NCI-H1417 treated with DMSO at 0.1 percent for 48 hours (cell line): ENCODE measurements at places on chromosomes 2 and 18.

DNA sequence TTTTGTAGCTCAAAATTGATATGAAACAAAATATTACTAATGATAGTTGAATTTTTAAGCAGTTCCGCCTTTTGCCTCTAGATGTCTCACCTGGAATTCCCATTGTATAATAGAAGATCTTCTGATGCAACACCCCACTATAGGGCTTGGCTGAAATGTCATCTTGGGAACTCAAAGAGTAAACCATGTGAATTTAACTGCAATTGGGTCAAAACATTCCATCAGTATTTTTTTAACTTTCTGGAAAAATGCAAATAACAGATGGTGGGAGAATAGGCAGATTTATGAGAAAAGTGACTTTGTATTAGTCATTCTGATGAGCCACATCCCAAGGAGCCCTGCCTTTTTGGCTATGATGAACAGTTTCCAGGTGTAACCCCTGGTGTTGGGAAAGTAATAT lies 489.9 kb downstream of the NYAP2 start:
- peak; percentile 10 for DNase-seq

GRCh38 chr2:241258505-241259280 lies 56.8 kb downstream of the HDLBP start:
- no peak for DNase-seq

- DNase-seq, result no peak
These were observed 205.5 kb downstream of the ATAD2B start for GRCh38 chr2:23721454-23721826.

GRCh38 chr2:232421189-232421785 lies 14.6 kb downstream of the ALPG start:
- DNase-seq, result no peak

DNA sequence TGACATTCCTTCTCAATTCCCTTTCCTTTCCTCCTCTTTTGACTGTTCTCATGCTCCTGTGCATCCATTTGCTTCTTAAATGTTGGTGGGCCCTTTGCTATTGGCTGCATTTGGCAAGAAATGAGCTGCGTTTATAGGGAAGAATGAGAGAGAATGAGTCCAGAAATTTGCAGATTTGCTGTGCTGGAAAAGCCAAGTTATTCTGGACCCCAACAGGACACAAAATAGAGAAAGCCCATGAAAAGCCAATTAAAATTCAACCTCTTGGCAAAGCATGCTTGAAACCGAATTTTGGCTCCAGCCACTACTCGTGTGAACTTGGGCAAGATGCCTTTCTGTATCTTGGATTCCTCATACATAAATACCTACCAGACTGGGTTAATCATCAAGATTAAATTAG lies 1.3 kb upstream of the SCLY start:
- DNase-seq, result no peak

GRCh38 chr2:128613351-128613750 lies 294.7 kb upstream of the HS6ST1 start:
- DNase-seq, result no peak
